ENCODE measurements at places on chromosomes 3 and 15.
A peak's percentile ranks its signal among the peaks of the same experiment; 100 is the strongest.

DNA sequence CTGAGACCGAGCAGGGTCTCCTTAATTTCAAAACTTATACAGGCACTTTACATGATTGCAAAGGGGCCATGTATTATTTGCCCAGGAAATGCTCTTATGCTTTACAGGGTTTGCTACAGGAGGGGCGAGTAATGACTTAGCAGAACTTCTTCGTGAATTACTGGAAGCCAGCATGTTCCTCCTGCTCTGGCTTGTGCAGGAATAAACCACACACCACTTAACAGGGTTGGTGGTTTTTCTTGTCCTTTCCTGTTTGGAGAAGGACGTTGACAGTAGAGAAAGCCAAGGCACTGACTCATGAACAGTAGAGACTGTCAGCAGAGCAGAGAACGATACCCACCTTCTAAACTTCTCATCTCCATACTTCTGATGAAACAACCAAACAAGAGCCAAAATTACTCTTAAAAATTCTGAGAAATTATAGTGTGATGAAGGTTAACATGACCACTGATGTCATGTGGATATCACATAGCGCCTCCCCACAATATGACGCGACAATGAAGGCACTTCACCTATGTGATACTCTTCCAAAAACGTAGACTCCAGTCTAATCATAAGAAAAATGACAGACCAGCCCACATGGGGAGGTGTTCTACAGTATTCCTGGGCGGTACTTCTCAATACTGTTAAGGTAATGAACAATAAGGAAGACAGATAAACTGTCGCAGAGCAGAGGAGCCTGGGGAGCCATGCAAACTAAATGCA lies 24.7 kb upstream of the MCTP2 start:
- DNase-seq = peak; percentile 99

- no peak for DNase-seq
Measured at GRCh38 chr3:156973954-156974353, 147.8 kb downstream of the LEKR1 start.

GRCh38 chr3:192408647-192409200 lies 318.6 kb downstream of the FGF12 start:
- DNase-seq = no peak

DNA sequence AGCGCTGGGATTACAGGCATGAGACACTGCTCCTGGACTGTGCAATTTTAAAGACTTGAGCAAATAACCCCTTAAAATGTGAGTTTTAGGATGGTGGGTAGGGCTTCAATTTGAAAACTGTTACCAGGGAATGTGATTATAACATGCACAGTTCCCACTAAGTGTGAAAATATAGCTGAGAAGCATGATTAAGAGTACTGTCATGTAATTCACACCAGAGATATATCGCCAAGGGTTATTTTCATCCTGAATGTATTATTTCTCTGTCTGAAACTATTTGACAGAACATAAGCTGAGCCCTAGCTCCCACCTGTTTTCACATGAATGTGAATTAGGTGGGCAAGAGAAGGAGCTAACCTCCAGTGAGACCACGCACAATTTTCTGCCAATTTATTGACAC lies 457.2 kb downstream of the GABRG3 start:
- DNase-seq = no peak

DNA sequence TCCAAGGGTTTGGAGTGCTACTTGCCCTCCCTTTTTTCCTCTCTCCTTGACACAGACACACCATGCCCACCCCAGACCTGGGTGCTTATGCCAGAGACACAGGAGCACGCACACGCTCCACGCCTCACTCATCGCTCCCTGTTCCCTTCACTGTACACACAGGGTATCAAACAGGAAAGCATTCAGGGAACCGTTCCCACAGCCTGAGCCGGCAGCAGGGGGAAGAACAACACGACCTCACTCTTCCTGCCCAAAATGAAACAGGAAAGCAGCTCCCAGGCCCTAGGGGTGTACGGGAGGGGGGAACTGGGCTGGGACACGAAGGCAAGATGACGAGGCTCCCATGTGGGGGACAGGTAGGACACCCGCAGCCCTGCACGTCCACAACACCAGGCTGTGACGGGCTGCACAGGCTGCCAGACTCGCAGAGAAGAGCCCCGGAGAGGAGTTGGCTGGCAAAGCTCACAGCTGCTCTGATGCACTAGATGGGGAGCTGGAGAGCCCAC lies 11.2 kb downstream of the DLL4 start:
- no peak for DNase-seq

- DNase-seq = no peak
Measured at GRCh38 chr15:48475600-48476395, 144.6 kb downstream of the DUT start.

- no peak for DNase-seq
Measured at GRCh38 chr3:37858742-37859141, 2.9 kb upstream of the CTDSPL start.

DNA sequence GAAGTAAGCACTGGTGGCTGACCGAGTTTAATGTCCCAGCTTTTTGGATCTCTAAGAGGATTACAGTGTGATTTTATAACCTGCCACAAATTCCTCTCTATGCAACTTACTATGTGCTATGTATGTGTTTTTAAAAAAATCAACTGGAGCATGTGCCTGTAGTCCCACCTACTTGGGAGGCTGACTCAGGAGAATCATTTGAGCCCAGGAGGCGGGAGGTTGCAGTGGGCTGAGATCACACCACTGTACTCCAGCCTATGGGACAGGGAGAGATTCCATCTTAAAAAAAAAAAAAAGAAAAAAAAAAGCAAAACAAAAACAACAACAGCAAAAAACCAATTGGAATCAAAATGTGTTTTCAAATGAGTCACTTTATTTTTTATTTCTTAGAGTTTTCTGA lies 29.6 kb downstream of the DUT start:
- no peak for DNase-seq

GRCh38 chr15:83581381-83581780 lies 72.5 kb upstream of the ADAMTSL3 start:
- no peak for DNase-seq

- DNase-seq = no peak
Measured at GRCh38 chr3:197015790-197016736, 13.6 kb downstream of the MELTF start.

DNA sequence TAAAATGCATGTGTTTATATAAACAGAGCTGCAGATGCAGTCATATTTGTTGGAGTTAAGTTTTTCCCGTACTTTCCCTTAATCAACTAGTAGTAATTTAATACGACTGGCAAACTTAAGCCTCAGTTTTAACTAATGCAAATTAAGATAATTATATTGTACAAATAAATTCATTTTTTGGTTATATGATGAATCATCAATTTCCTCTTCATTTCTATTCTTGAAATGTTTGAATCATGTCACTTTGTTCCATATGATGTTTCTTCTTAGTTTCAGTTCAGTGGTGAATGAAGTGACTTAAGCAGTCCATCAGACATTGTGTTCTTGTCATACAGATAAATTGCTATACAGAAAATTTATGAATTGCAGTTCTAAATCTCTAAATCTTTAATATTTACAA lies 1361.2 kb upstream of the EPHA6 start:
- no peak for DNase-seq

DNA sequence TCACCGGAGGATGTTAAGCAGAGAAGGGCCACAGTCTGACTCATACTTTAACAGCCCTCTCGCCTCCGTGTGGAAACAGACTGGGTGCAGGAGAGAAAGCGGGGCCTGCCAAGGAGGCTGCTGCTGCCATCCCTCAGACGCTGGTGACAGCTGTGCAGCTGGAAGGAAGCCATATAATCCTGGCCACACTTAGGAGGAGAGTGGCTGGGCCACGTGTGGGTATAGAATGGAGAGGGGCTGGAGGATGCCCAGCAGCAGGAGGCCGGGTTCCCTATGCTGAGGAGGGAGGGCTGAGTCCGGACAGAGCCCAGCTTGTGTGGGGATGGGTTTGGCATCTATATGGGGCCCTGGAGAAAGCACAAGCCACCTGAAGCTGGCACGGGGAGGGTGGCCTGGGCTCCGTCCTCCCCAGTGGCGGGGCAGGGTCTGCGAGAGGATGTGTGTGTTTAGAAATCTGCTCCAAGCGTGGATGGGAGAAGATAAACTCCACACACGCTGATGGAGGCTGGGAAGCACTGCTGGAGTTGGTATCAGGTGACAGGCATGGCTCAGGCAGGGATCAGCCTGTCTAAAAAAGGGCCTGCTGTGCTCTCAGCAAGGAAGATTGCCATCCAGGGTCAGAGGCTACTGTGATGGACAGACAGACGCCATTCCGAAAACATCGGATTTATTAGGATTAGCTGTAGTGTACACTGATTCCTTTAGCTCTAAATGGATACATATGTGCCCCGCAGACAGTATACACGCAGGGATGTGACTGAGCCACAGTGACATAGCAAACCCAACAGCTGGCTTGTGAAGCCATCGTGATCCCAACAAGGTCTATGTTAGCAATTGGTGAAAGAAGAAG lies 15.9 kb downstream of the ABTB1 start:
- no peak for DNase-seq

- DNase-seq = no peak
Measured at GRCh38 chr15:35362195-35362829, 183.7 kb downstream of the DPH6 start.

GRCh38 chr3:195013411-195014361 lies 257.3 kb downstream of the XXYLT1 start:
- no peak for DNase-seq

- DNase-seq = no peak
Measured at GRCh38 chr3:180188512-180189309, 152.0 kb upstream of the PEX5L start.

DNA sequence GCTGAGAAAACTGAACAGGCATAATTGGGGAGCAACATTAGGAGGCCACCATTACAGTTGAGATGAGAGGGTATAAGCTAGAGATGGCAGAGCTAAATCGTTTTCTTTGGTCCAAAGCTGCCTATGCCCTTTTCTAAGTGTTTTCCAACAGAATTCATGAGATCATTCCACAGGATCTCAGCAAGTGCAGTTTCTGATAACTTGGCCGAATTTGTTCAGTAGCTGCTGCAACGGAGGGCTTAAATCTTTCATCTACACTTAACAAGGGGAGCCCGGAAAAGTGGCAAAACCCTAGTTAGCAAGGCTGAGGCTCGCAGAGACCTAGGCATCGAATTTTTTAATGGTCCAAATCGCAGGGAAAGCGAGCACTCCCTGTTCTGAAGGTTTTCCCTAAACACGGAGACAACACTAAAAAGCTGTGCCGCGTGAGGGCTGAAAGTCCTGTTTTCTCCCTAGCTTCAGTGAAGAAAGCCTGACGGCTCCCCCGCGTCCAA lies 531 bp upstream of the BLOC1S6 start:
- DNase-seq = no peak

DNA sequence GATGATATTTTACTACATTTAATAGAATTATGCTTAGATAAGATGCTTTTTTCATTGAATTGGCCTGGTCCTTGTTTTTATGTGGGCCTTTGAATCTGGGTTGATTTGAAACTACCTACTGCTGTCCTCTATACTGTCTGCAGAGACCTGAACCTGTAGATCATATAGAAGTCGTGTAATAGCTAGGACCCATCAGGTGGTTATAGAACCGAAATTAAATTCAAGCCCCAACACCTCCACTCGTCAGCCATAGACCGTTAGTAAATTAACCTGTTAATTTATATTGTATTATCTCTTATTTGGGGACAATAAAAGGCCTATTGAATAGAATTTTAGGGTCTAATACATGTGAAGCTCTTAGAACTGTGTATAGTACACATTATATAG lies 108.4 kb downstream of the MBNL1 start:
- no peak for DNase-seq

DNA sequence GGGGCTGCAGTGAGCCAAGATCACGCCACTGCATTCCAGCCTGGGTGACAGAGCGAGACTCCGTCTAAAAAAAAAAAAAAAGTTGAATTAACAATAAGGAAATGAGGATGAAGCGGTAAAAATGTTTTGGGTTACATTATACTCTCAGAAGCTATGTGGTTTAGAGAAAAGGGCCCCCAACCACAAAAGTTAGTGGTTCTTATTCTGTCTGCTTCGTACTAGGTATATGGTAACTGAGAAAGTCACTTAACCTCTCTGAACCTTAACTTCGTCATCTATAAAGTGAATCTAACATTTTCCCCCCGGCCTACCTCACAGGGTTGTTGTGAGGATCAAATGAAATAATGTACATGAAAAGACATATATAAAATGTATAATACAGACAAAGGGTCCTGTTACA lies 38.4 kb upstream of the EHHADH start:
- no peak for DNase-seq

DNA sequence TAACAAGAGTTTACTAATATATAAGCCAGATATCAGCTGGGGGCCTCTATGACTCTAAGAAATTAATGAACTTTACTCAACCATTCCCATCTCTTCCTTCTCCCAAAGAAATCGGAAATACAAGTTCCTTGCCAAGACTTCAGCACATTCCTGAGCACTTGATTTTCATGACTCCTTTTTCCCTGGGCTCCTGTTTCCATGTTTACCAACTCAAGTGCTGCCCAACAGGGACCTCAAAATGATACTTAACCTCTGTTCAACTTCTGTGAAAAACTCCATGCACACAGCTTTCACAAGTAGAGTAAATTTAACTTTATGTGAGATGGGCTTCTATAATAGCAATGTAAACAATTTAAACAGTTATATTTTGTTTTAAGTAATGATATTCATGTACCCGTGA lies 315.8 kb upstream of the CDIN1 start:
- no peak for DNase-seq

DNA sequence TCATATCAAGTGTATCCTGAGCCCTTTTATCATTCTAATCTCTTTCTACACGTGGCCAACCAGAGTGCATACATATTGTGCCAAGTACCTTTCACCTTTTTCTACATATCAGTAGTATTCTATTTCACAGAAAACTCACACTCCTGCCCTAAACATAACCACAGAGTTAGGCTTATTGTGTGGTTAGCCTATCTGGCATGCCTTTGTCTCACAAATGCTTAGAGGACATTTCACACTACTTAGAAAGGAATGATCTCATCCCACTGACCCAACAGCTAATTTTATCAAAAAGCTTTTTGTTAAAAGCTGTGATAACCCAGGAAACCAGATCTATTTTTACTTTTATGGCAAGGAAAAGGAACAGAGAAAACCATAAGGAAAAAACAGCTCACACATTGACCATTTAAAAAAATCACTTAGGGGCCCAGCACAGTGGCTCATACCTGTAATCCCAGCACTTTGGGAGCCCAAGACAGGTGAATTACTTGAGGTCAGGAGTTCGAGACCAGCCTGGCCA lies 17.8 kb upstream of the MAP4 start:
- no peak for DNase-seq

DNA sequence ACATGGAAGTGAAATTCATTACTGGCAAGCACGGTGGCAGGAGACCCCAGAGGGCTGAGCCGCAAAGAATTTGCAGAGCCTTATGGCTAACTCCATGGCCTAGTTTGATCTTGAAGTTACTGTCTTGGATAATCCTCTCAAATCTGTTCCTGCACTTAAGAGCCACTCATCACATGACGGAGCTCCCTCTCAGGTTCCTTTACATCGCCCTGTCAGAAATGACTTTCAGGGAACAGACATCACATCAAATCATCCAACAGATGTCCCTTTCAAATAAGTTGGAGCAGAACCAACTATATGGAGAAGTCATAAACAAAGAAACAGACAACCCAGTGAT lies 328.8 kb upstream of the THBS1 start:
- DNase-seq = no peak

Data from AML-193 (cell line).